ENCODE measurements at places on chromosomes 13 and 19.
A peak's percentile ranks its signal among the peaks of the same experiment; 100 is the strongest.

GRCh38 chr19:49145573-49146407 lies 9.4 kb downstream of the HRC start:
- DNase-seq = peak; percentile 92

DNA sequence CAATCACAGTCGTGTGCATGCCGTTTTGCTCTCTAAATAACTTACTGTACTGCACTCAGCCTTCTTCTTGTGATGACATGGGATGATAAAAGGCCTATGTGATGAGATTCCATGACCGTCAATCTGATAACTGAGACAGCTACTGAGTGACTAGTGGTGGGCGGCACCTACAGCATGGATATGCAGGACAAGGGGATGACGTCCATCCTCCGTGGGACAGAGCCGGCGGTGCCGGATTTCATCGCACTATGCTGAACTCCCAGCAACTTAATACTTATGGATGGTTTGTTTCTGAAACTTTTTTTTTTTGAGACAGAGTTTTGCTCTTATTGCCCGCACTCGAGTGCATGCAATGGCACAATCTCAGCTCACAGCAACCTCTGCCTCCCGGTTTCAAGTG lies 146.8 kb upstream of the TSHZ3 start:
- DNase-seq = no peak

DNA sequence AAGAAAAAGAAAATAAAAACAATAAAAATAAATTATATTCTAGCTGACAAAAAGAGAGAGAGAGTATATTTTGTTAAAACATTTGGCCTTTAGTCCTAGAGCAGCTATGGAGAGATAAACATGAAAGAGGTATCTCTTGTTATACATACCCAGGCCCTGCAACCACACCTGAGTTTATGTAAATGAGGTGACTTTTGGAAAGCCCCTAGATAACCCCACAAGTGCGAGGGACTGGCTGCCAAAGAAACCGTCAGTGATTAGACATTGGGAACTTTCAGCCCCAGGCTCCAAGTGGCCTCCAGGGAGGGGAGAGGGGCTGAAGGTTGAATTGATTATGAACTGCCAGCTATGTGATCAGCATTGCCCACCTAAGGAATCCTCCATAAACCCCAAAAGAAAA lies 2.1 kb upstream of the NLRP7 start:
- no peak for DNase-seq

DNA sequence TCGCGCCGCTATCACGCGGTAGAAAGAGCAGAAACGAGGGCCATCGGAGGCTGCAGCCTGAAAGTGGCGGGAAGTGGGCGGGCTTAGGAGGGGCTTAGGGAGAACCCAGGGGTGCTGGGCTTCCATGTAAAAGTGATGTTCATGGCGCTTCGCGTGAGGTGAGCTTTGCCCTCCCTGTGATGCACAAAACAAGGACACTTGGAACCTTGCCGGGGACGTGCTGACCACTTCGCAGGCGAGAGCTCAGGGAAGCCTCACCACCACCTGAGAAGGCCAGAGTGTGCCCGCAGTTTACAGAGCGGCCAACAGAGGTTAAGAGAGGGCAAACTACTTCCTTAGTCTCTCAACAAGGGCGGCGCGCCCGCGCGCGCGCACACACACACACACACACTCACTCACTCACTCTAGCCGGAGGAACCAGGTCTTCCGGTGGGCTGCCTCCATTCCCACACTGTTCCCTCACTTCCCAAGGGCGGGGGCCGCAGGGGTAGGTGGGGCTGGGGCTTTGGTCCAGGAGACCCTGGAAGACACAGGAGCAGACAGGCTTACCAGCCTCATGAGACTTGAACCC lies 651 bp downstream of the GAPDHS start:
- no peak for DNase-seq

DNA sequence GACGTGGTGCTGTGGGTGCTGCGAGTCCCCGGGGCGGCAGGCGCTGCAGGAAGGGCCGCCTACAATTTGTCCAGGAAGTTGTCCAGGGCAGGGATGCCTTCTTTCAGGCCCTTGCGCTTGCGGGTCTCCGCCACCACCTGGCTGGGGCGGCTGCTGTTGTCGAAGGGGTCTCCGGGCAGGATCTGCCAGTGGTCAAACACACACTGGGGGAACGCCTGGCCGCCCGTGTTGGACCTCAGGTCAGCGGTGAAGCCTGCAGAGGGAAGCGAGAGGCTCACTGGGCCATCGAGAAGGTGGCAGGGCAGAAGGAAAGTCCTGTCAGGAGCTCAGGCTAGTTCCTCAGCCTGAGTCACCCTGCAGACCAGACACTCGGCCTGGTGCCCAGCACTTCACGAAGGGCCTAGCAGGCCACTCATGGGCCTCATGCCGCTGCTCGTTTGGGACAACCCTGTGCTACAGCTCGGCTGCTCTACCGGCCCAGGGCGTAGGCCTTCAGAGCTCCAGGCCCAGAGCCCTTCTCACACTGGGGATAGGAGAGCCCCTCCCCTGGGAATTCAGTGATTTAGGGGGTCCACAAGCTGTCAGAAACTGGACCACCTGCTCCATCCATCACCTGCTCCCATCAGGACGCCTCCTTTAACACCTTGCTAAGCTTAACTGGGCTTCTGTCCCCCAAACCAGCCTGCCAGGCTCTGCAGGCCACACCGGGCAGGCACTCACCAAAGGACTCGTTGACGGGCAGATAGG lies 5.8 kb upstream of the DAPK3 start:
- no peak for DNase-seq

DNA sequence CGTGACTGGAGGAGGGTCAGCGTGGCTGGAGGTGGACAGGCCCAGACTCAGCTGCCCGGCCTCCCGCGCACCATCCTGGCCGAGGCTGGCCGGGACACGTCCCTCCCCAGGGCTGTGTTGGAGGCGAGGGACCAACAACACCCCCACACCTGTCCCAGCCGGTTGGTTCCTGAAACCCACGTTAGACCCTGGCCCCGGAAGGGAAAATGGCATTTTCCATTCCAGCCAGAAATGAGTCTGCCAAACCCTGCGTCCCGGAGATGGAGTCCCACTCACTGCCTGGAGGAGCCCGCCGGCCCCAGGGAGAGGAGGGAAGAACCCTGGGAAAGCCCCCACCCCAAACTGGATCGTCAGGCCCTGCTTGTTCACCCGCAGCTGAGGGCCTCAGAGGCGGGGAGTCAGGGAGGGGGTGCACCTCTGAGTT lies 4.8 kb upstream of the WDR18 start:
- DNase-seq = no peak

GRCh38 chr19:6007866-6008265 lies 29.9 kb upstream of the RANBP3 start:
- DNase-seq = no peak

DNA sequence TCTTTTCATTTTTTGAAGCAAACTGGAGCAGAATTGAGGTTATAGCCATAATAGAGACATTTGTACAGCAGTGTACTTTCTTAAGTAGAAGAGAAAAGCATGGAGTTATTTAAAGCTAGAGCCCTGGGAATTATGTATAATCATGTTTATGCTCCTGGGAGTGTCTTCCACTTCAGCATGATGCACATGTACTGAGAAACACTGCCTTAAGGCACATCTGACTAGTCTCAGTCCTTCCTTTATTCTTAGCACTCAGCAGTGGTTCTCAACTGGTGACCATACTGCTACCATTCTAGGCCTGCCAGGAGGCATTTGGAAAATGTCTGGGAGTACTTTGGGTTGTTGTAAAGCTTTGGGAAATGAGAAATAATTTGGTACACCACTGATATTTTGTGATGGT lies 45.8 kb downstream of the VWA8 start:
- DNase-seq = no peak

DNA sequence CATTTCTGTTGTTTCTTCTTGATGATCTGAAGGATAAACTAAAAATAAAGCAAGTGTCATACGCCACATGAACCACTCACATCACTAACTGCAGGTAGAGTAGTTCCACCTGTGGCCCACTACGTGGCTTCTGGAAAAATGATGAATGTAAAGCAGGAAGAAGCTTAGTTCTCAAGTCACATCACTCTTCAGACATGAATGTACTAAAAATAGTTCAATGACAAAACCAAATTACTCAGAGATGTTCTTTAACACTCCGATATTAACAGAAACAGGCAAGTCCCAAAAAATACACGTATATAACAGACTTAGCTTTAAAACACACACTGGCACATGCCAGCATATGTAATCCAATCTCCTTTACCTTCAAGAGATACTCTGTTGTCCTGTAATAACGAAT lies 21.6 kb downstream of the RAB20 start:
- DNase-seq = no peak

GRCh38 chr19:47240556-47240955 lies 9.6 kb upstream of the BBC3 start:
- no peak for DNase-seq

- no peak for DNase-seq
These were observed 725 bp downstream of the ZNF682 start for GRCh38 chr19:20038358-20039202.

- no peak for DNase-seq
These were observed 186.4 kb downstream of the KLF5 start for GRCh38 chr13:73245246-73245645.

DNA sequence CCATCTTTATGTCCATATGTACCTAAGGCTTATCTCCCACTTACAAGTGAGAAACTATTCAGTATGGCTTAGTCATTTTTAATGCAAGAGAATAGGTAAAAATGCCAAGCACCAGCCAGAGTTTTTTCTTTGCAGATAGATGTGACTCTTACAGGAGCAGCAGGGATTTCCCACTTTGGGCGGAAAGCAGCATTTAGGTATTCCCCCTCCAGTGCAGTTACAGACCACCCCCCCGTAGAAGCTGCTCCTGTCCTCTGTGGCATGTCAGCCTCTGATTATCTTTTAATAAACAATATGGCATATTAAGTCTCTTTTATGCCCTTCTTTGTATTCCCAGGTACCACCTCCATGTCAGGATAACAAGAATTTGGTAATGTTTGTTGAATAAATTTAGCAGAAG lies 24.7 kb upstream of the USPL1 start:
- DNase-seq = no peak

DNA sequence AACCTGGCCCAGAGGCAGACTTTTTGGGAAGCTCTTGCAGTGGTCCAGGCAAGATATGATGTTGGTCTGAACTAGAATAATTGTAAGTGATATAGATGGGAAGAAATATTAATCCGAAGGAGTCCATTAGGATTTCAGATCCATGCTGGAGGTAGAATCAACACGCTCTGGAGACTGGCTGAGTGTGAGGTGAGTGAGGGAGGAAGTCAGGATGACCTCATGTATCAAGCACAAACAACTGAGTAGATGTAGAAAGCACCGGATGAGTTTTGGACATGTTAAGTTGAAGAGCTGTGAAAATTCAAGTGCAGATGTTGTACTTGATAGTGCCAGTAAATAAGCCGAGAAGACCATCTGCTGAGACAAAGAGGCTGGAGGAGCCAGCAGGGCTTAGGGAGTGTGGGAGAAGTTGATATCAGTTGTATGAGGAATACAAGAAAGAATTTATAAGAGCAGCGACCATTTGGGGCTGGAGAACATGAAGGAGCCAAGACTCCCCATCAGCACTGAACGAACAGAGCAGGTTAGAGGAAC lies 5.3 kb upstream of the CNMD start:
- no peak for DNase-seq

DNA sequence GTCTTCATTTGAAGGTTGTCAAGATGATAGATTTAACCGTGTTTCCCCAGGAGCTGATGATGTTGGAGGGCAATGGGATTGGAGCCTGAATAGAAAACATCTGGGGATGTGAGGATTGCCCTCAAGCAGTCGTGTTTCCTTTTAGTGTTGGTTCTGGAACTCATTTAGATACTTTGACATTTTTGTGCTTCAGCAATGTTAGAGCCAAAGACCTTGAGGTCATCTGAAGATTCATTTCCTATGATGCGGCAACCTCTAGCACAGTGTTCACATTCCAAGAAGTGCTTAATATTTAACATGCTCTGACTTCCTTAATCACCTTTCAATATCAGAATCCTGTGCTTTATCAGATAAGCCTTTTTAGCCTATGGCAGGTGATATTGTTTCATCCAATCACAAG lies 82.7 kb downstream of the SLC10A2 start:
- no peak for DNase-seq

- DNase-seq = no peak
These were observed 34.9 kb upstream of the SIAH3 start for GRCh38 chr13:45886466-45886865.

GRCh38 chr19:41426116-41426841 lies 895 bp downstream of the B3GNT8 start:
- no peak for DNase-seq

- no peak for DNase-seq
These were observed 22.8 kb downstream of the SYDE1 start for GRCh38 chr19:15129856-15130585.

DNA sequence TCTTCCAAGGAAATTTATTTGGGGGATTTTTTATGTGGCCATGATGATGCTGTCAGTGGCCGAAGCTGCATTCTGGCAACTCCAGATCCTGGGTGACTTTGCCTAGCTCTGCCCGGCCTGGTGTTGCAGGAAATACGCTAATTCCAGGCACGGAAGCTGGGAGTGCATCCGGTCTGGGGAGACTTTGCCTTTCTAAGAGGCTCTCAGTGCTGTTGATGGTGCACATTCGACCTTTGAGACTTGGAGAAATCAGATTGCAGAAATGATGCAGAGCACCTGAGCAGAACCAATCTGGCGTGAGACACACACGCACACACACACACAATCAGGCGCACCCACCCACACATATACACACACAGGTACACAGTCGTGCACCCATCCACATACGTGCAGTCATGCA lies 5.9 kb upstream of the TMEM255B start:
- DNase-seq = no peak

- DNase-seq = no peak
These were observed at the start of gene HRC for GRCh38 chr19:49155005-49155819. Gene HRC, minus strand, starts transcription at chr19:49155396. Its CDS starts 159 bp downstream, at chr19:49155237.

DNA sequence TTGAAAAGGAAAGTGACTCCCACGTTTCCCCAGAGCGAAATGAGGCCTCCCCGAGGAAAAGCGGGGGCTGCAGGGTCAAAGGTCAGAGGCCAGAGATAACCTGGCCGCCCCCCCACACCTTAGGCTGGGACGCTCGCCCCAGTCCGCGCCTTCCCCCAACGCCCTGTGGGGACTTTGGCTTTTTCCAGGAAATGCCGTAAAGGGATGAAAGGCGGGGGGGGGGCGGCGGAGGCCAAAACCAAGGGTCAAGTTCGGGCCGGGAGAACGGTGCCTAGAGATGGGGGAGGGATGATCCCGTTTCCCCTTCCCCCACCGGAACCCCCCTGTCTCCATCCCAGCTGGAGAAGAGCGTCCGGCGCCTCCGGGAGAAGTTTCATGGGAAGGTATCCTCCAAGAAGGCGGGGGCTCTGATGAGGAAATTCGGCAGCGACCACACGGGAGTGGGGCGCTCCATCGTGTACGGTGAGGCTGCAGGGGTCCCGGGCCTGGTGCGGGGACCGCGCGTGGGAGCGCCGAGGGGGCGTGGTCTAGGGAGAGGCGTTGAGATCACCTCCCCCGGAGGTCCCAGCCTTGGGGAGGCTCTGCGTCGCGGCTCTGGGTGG lies 575 bp downstream of the SHFL start:
- DNase-seq = no peak

DNA sequence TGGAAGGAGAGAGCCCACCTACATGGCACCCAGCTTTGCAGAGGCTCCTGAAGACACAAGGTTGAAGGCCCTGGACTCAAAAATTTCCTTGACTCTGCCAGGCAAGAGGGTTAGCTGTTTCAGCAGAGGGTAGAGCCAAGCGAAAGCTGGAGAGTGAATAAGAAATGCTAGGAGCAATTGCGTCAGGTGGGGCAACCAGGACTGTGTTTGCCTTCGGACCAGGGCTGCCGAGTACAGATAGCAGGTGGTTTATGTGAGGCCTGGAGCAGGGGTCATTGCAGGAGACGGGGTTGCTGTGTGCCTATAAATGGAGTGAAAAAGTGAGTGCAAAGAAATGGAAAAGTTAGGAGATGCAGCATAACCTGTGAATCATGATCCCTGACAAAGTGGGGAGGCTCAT lies 59.1 kb downstream of the IRS2 start:
- no peak for DNase-seq

Measured in NCI-H1930 (cell line).